ENCODE measurements at places on chromosomes 5 and 9. TPM values are rescaled to one million over a fixed set of nuclear protein-coding genes. Genes with fewer than 3 reads are reported as not detected.

- no peaks in the 10 kb centered on the region for H3K36me3 ChIP-seq
- H3K27ac ChIP-seq: no peak overlapping the region
- no peak overlapping the region for H3K4me3 ChIP-seq
- no peaks in the 10 kb centered on the region for H3K27me3 ChIP-seq
- H3K4me1 ChIP-seq: peaks cover 24% of the 10 kb centered on the region
These were observed 43.1 kb downstream of the ZNF366 start for GRCh38 chr5:72464071-72464470.

- no peak overlapping the region for H3K4me3 ChIP-seq
- H3K27me3 ChIP-seq: 0 out of 2 replicates have a peak, but pooled peaks cover 2% of the 10 kb centered on the region
- no peaks in the 10 kb centered on the region for H3K36me3 ChIP-seq
- H3K27ac ChIP-seq: no peak overlapping the region
These were observed 126.9 kb downstream of the PDE4D start for GRCh38 chr5:59766427-59767210.

PCDHGA5 gene
- total RNA-seq: 1.8 TPM

MSH3 gene
- total RNA-seq: 7.7 TPM

GRCh38 chr5:164358531-164359259 is 853.3 kb downstream of the MAT2B start:
- peaks cover 18% of the 10 kb centered on the region for H3K4me1 ChIP-seq
- DNase-seq: peak; percentile 46
- H3K27ac ChIP-seq: no peak overlapping the region
- no peak overlapping the region for H3K4me3 ChIP-seq

- H3K4me3 ChIP-seq: no peak overlapping the region
- H3K36me3 ChIP-seq: peaks cover 61% of the 10 kb centered on the region
- no peak overlapping the region for H3K27ac ChIP-seq
- no peaks in the 10 kb centered on the region for H3K27me3 ChIP-seq
These were observed 15.8 kb downstream of the CDC25C start for GRCh38 chr5:138315751-138316278.
